AG04450 (cell line): ENCODE measurements at places on chromosomes 12 and 14.

GRCh38 chr12:58966939-58967338 lies 46.6 kb upstream of the LRIG3 start:
- no peak for DNase-seq

- DNase-seq: no peak
Measured at GRCh38 chr12:67415473-67415872, 146.3 kb downstream of the CAND1 start.

GRCh38 chr12:113228394-113229028 lies 7.2 kb downstream of the TPCN1 start:
- DNase-seq: no peak

GRCh38 chr14:22689199-22689598 lies 45.0 kb upstream of the OR6J1 start:
- peak; percentile 74 for DNase-seq

DNA sequence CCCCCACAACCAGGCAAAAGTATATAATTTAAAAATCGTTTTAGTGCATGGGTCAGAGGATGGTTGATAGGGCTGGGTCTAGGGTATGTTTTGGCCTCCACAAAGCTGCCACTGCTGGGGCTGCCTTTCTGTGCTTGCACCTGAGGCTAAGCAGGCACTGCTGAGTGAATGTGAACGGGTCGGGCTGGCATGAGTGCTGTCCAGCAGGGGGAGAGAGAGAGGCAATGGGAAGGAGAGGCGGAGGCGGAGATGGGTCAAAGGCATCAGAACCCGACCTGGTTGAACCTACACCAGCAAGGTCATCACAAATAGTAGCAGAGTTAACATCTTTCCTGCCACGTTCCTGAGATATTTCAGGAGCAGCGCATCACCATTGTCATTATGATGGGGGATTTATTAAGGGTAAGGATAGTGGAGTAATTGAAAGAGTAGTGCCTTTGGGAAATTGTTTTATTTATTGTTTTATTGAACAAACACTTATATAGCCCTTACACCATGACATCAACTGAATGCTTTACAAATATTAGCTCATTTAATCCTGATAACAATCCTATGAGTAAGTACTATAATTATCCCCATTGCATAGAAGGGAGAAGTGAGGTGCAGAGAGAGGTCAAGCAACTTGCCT lies 5.8 kb upstream of the NRXN3 start:
- DNase-seq: no peak

- DNase-seq: no peak
Measured at GRCh38 chr12:479161-479560, 19.4 kb downstream of the B4GALNT3 start.

DNA sequence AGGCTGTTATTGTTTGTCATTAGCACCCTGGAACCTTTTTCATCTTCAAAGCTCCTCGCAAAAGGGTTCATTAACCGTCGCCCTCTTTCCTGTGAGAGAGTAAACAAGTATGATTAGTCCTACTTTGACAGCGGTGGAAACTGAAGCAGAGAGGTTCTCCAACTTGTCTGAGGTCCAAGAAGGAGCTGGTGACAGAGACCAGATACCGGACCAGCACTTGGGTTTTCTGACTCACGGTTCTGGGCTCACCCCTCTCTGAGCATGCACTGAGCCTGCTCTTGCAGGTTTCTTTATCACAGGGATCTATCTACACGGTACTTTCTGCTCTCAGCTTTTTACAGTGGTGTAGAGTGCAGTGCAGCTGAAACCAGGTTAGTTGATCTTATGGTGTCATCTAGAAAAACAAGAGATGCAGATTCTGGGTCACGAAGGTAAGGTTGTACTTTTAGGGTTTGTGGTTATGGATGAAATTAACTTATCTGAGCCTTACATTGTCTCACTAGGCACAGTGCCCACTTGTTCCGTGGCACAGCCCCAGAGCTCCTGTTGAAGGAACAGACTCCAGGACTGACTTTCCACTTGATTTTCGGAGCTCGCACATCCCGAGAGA lies 62.1 kb downstream of the PPP2R5C start:
- DNase-seq: no peak

- no peak for DNase-seq
Measured at GRCh38 chr14:95156161-95157047, 925 bp downstream of the DICER1 start.

DNA sequence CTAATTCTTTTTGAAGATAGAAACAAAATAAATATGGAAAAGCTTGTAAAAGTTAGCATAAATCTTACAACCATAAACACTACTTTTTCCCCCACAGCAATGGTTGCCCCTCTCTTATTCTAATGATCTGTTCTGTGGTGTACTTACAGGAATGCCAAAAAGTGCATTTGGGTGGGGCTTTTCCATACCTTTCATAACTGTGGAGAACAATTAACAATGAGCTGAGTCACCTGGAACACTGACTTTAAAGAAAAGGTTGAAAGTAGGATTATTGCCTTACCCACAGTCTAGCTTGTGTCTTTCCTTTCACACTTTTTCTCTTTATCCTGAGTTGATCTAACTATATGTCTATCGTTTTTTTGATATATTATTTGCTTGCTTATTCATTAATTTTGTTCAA lies 86.9 kb downstream of the TPH2 start:
- no peak for DNase-seq

DNA sequence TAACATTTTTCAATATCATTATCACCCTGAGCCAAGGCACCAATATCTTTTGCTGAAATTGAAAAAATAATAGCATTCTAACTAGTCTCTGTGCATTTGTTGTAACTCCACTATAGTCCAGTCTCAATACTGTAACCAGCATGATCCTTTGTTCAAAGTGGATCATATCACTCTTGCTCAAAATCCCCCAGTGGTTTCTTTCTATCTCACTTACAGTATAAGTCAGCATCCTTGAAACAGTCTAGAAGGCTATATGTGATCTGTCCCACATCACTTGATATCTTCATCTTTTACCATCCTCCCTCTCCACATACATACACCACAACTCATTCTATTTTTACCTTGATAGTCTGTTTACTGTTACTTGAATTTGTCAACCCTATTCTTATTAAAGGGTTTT lies 435.7 kb downstream of the CCER1 start:
- no peak for DNase-seq

GRCh38 chr14:91496790-91497189 lies 13.3 kb downstream of the PPP4R3A start:
- no peak for DNase-seq

- no peak for DNase-seq
Measured at GRCh38 chr12:29191267-29191850, 42.3 kb downstream of the FAR2 start.

DNA sequence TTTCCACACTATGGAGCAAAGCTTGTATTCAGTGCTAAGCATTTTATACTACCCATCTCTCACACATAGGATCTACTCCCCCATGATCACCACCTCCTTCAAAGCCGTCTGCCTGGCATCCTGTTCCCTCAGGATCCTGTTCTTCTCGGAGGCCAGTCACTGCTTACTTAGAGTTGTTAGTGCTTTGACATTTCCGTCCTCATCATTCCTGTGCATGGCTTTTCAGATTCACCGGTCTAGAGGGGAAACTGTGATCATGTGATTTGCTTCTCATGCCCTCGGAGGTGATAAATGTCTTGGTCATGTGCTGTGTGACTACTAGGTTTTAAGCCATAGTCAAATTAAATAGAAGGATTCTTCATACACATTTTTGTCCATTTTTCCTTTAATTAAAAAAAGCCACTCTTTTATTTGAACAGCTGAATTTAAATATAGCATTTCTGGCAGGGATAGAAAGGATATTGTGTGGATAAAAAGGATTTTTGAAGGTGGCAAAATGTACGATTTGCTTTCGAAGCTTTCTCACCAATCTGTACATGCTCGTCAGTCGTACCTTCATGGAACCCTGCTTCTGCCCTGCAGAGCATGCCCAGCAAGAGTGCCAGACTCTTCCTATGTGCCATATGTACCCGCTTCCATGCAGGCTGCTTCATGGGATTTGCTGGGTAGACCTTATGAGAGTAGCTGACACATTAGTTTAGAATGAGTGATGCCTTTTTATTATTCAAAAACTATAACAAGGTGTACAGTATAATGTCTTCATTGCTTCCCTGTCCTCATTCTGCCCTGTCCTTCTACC lies 53.3 kb downstream of the BMAL2 start:
- no peak for DNase-seq

GRCh38 chr14:56044196-56044595 lies 74.0 kb upstream of the PELI2 start:
- no peak for DNase-seq

GRCh38 chr12:1630133-1630826 lies 1.2 kb downstream of the WNT5B start:
- DNase-seq: no peak

DNA sequence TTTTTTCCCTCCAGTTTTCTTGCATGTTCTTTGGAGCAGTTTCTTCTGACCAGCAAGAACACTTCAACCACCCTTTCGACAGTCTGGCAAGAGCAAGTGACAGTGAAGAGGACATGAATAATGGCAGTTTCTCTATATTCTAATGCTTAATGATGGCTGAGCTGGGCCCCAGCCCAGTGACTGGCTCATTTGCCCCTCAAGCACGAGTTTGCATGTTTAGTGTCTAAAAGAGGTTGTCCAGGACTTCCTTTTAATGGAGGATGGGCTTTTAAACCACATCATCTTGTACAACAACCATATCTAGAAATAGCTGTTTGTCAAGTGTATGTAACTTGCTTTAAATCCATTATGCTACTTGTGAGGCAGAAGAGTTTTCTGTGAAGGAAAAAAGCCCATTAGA lies 28.4 kb downstream of the RAD9B start:
- no peak for DNase-seq

DNA sequence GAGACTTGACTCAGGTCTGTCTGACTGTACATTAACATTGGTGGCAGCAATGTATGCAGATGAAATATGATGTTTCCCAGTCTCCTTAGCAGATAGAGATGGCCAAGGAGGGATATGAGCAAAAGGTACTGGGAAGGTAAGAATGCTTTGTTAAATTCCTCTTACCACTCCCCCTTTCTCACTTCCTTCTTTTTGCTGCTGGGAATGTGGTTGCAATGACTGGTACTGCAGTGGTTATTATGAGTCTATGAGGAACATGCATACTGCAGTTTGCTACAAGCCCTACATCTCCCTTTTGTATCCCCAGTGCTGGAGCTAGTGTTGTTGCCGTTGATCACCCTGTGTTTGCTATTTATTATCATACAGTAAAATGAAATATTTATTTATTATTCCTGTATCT lies 35.9 kb downstream of the ALDH1L2 start:
- DNase-seq: no peak

- no peak for DNase-seq
Measured at GRCh38 chr12:74646831-74647230, 109.2 kb downstream of the ATXN7L3B start.

GRCh38 chr14:23115039-23115731 lies 3.9 kb downstream of the CEBPE start:
- DNase-seq: peak; percentile 89

GRCh38 chr12:38639625-38640024 lies 265.8 kb downstream of the CPNE8 start:
- DNase-seq: no peak

DNA sequence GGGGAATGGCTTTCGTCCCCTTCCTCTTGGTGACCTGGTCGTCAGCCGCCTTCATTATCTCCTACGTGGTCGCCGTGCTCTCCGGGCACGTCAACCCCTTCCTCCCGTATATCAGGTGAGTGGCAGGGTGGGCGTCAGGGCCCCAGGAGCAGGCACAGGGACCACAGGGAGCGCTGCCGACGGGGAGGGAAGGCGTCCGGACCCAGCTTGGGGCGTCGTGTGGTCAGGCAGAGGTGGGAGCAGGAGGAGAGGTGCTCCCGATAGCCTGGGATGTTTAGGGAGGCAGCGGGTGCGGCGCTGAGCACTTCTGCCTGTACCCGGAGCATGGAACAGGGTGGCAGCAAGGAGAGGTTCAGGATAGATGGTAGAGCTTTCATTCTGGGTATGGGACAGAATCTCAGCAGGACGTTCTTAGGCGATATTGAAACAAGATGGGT lies 444 bp downstream of the DRAM1 start:
- DNase-seq: no peak

DNA sequence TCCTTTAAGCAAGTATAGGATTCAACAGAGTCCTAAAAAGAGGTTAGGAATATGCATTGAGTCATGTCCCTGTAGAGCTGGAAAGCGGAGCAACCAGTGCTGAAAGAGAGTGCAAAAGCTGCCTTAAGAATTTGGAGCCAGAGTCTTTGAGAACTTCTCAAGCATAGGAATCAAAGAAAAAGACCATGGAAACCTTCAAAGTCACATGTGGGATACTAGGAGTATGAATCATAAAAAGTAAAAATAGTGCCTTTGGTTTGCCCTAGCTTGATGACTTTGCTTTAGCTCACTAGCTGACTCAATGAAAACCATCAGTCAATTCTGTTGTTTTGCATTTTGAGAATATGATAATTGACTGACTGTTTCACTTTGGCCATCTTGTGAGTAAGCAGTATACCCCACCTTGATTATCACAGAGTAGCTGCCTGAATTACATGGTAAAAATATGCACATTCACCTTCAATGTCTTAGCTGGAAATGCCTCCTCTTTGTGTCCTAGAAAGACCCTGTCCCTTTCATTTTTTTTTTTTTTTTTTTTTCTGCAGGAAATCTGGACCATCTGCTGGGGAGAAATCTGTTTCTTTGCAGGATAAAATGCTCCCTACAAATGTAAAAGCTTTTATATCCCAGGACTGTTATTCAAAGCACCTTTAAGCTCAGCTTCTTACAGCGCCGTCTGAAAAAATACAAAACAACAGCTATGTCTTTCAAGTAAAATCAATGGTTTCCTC lies 248.6 kb upstream of the KRR1 start:
- peak; percentile 43 for DNase-seq

DNA sequence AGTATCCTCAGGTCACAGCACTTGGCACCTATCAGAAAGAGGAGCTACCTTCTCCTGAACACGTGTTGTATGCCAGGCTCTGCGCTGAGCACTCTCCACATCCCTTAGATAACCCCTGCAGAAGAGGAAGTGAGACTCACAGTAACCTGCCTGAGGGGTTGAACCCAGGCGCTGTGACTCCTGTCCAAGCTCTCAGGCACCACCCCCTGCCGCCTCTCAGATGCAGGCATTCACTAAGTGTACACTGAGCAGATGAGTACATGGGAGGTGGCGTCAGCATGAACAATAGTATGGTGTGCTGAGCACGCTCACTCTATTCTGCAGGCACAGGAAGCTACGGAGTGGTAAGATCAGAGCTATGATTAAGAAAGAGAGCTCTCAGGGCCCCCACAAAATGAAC lies 21.0 kb upstream of the RIC8B start:
- DNase-seq: no peak

GRCh38 chr14:102370305-102370809 lies 7.6 kb downstream of the TECPR2 start:
- no peak for DNase-seq
